ENCODE measurements at places on chromosomes 12 and 14.

DNA sequence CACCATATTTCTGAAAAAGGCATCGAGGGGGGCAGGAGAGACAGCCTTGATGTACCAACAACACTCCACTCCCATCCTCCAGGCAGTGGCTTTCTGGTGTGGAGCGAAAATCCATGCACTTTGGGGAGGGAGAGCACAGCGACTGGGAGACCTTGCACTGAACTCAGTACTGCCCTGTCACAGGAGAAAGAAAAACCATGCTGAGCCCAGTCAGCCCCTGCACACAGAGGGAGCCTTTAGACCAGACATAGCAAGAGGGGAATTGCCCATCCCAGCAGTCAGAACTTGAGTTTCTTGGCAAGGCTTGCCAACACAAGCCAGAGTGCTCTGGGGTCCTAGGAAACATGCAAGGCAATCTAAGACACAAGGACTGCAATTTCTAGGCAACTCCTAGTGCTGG, 24.8 kb upstream of the SLC6A15 start:
- DNase-seq: no peak

DNA sequence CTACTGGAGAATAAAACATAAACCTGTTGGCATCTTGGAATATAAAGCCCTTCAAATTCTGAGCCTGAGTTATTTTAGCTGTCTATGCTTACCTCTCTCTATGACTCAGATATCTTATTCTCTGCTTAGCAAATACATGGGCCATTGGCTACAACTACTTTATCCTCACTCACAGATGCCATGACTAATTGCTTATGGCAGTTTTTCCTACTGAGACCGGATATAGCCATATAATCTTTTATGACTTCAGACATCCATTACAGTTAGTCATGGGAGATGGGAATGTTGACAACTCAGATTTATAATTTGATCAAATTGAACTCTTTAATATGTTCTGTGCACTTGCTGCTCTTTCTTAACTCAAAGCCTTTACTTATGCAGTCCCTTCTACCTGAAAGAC, 502.4 kb upstream of the ATP2B1 start:
- DNase-seq: no peak

DNA sequence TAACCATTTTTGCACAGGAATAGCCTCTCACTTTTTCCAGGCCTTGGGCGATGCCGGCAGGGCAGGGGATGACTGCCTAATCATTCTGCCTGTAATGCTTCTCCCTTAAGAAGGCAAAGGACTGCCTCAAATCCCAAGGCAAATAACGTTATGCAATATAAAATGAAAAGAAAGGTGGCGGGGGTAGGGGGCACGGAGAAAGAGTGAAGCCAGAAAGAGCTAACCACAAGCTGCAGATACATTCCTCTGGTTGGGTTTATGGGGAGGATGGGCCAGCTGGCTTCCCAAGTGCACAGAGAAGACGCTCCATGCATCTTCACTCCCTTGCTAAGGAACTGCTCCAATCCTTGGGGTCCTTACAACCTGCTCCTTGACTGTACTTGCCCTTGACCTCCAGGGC, 229.5 kb downstream of the FOXN3 start:
- DNase-seq: no peak

DNA sequence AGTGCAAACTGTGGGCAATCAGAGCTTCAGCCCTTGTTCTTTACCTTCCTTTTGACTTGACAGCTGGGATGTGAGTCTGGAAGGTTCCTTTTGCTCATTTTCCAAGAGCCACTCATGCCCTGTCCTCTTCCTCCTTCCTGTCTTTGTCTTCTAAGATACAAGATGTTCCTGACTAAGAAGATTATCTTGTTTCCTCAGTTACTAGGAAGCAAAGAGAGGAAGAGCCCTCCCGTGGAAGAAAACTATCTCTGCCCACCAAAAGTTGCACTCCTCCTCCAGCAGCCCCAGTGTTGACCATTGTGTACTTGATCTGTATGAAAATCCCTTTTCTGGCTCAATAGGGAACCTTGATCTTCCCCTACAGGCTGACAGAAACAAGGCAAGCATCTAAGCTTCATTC, 138.0 kb downstream of the C12orf75 start:
- no peak for DNase-seq

GRCh38 chr12:27751386-27752047, 28.5 kb upstream of the KLHL42 start:
- no peak for DNase-seq

- DNase-seq: no peak
Observed at GRCh38 chr12:109943811-109944210, 43.7 kb downstream of the TCHP start.

- DNase-seq: no peak
Observed at GRCh38 chr14:99986396-99986795, 78.8 kb upstream of the EVL start.

DNA sequence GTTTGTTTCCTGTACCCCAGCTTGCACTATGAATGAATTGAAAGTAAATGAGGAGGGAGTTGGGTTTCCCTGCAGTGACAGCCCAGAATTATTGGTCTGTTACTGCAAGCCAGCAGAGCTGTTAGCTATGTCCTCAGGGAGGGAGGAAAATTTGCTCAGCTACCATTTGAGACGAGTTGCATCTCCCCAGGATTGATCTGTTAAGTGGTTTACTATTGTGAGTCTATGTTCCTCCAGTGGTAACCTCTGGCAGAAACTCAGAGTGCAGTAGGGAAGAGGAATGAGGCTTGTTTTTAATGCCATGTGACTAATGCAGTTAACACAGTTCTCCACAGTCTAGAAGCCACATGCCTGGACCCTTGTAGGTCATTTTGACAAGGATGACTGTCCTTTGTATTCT, 173.9 kb downstream of the SLC15A4 start:
- no peak for DNase-seq

DNA sequence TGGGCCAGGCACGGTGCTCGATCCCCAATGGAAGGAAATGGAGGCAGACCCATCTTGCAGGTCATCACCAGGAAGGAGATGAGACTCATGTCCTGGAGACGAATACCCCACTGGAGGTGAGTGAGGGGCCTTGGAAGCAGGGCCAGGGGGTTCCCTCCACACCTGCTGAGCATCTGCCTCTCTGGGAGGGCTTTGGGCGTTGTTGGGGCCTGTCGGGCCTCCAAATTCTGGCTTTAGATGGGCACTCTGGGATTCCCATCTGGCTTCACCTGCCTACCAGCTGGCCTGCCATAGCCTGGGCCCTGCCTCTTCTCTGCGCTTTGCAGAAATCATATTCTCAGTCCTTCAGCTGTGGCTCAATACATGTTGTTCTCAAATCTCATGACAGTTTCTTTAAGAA, 13.9 kb downstream of the RTL1 start:
- no peak for DNase-seq

- DNase-seq: no peak
Observed at GRCh38 chr14:100539003-100539660, 48.1 kb downstream of the BEGAIN start.

DNA sequence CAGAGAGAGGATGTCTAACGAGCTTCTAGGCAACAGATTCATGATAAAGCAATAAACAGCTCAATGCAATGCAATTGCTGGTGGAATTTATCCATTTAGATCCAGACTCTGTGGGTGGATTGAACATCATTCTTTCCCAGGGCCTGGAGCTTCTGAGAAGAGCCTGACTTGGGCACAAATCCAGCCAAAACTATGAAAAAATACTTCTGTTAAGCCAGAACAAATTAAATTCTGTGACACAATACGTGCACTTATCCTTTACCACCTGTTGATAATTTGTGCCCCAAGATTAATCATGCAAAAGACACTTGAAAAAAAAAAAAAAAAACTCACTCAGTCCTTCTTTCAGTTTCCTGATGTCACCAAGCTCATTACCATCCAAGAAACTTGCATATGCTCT, 446.0 kb upstream of the DCN start:
- DNase-seq: no peak

DNA sequence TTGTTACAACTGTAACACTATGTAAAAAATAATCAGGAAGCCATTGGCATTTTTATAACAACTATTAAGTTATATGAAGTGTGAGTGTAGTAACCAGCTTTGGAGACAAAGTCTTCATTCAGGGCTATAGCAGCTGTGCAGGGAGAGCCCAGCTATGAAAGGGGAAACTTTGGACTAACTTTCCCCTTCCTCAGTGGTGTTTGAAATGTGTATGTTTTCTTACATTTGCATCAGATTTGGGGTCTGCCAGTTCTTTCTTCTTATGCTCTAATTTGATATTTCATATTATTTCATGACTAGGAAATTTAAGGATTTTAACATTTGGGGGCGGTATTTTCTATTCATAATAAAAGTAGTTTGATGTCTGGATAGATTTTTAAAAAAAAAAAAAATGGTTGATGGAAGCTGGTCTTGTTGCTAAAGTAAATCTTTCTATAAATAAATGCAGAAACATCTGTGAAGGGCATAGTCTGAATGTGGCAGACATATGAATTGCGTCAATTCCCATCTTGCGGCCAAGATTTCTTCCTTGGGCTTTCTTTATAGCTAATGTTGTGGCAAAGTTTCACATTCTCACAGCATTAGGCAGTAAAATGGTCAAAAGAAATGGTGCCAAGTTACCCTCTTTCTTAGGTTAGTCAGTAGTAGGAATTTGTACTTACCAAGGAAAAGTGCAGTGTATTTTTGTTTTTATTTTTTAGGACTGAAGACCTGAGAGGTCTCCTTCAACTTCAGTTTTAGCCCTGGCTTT, 35.6 kb downstream of the RASSF8 start:
- no peak for DNase-seq

GRCh38 chr14:102085948-102086708, 716 bp downstream of the HSP90AA1 start:
- DNase-seq: peak; percentile 74

DNA sequence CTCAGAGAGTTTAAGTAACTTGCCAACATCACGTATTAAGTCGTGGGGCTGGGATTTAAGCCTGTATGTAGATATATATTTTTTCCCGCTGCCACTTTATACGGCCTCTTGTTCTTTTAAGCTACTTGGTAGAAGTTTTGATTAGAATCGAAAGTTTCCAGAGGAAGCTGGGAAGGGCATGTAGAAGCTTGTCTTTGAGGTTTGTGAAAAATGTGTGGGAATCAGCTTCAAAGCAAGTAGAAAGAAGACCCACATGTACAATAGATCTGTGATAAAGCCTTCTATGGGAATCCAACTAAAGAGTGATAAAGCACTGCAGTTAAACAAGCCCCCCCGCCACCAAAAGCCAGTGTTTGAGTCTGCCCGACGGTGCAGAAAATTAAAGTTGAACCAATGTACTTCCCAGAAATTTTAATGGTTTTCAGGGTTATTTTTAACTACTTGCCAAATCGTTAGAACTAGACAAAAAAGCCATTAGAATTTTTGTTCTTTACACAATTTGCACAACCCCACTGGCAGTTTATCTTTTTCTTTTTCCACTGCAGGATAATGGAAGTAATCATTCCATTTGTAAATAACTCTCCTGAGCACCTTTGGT, 25.5 kb downstream of the SERPINA11 start:
- DNase-seq: no peak

DNA sequence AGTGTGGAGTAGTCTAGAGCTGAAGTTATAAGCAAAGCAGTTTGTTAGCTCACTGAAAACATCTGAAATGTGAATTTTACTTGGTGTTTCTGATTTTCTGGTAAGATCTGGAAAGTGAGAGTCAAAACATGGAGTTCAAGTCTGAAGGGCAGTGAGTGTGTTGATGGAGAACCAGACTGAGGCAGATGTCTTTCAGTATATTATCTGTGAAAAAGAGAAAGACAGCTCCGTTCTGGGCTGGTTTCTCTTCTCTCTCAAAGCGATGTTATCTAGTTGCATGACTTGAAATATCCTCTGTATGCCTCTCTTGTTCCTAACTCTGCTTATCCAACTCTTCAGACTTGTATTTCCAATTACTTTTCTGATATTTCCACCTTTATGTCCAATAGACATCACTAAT, 381.9 kb upstream of the RGS6 start:
- peak; percentile 17 for DNase-seq

GRCh38 chr12:713281-713875, 39.0 kb upstream of the WNK1 start:
- no peak for DNase-seq

GRCh38 chr14:95741038-95741490, 27.1 kb upstream of the TCL1A start:
- no peak for DNase-seq

- DNase-seq: no peak
Observed at GRCh38 chr12:57736741-57737466, 1.6 kb downstream of the AGAP2 start.

DNA sequence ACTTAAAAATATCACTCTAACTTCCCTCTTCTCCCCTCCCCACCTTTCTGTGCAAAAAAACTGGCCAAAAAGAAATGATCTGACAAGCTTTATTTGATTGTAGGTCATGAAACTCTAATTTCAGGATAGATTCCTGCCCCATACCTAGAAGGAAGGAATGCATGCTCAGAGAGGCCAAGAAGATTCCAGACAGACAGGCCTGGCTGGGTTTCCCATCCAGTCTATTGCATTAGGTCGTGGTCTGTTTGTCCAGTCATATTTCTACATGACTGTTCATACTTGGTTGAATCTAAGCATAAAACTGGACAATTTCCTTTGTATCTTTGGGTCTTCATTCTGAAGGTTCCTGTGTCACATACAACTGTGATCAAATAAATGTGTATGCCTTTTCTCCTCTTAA, 20.0 kb upstream of the SLC15A5 start:
- DNase-seq: no peak

GRCh38 chr12:62522984-62523383, 56.4 kb downstream of the MON2 start:
- no peak for DNase-seq

DNA sequence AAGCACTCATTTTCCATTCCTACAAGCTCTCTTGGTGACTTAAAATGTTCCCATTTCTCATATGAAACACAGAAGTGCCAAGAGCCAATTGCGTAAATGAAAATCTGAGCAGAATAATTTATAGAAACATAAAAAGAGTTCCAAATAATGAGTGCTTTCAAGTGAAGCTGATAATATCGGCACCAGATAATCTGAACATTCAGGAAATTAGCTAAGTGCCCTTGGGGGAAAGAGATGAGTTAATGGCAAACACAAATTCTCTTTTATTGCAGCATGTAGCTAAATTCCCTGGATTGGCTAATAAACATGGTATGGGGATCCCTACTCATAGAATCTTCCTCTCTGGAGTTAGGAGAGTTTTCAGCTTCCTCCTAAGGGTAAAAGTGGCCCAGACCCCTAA, 46.7 kb downstream of the DAD1 start:
- DNase-seq: no peak

- DNase-seq: no peak
Observed at GRCh38 chr14:40229676-40230075, 797.4 kb upstream of the FBXO33 start.

DNA sequence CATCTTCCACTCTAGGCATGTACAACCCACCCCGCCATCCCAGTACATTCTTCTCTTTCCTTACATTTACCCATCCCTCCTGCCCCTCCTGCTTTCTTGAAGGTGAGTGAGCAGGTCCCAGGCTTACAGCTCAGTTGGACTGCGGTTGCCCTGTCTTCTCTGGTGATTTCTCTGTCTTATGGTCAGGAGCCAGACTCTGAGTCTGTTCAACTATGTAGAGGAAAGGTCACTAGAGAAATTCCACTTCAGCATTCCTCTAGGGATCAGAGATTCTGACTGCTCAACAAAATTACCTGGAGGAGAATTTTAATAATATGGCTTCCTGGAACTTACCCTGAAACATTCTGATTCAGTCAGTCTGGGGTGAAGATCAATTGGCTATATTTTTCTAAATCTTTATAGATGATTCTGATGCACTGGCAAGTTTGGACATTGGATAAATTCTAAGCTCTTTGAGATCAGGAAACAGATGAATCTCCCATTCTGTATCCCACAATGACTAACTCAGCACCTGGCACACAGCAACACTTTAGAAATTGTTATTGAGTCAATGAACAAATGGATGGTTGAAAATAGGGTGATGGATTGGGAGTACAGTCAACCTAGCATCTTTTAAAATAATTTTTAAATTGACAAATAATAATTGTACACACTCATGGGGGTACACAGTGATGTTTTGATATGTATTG, 128.6 kb upstream of the HIF1A start:
- no peak for DNase-seq

GRCh38 chr12:132545955-132546354, 56.0 kb downstream of the FBRSL1 start:
- DNase-seq: no peak
